Lower lobe of right lung (tissue), 2 donors: ENCODE measurements at places on chromosomes 12 and 14.

DNA sequence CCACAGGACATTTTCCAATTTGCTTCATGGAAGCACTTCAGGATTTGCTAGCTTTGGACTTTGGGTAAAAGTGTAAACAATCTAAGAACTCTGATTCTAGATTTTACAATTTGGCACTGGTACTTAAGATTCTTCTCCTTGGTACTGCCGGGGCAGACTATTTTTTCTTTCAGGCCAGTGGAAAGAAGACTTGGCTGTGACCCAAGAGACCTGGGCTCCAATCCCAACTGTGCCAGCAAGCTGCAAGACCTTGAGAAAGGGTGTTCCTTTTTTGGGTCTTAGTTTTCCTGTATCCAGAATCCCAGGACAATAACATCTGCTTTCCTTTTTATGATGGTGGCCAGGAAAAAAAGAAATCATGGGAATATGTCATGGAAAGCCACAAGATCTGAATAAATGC lies 148.1 kb upstream of the CRY1 start:
- H3K36me3 ChIP-seq = no peaks in the 10 kb centered on the region
- H3K27me3 ChIP-seq = peaks cover 27% of the 10 kb centered on the region
- H3K27ac ChIP-seq = no peak overlapping the region
- no peaks in the 10 kb centered on the region for H3K4me1 ChIP-seq

- no peak for DNase-seq
- H3K27ac ChIP-seq = no peak overlapping the region
- no peaks in the 10 kb centered on the region for H3K36me3 ChIP-seq
- H3K27me3 ChIP-seq = no peaks in the 10 kb centered on the region
- H3K4me3 ChIP-seq = no peak overlapping the region
These were observed 114.9 kb downstream of the PDZRN4 start for GRCh38 chr12:41302979-41303403.

GRCh38 chr12:13121568-13121967 lies 18.1 kb upstream of the GSG1 start:
- no peak overlapping the region for H3K4me3 ChIP-seq
- no peaks in the 10 kb centered on the region for H3K36me3 ChIP-seq
- H3K4me1 ChIP-seq = peaks cover 5% of the 10 kb centered on the region
- DNase-seq = no peak
- no peaks in the 10 kb centered on the region for H3K27me3 ChIP-seq
- no peak overlapping the region for H3K27ac ChIP-seq

GRCh38 chr12:53809005-53809404 lies 57.2 kb upstream of the CISTR start:
- no peak for DNase-seq
- H3K27ac ChIP-seq = no peak overlapping the region
- H3K36me3 ChIP-seq = no peaks in the 10 kb centered on the region
- no peak overlapping the region for H3K4me3 ChIP-seq
- H3K4me1 ChIP-seq = no peaks in the 10 kb centered on the region

- H3K4me3 ChIP-seq = no peak overlapping the region
- H3K4me1 ChIP-seq = no peaks in the 10 kb centered on the region
- H3K36me3 ChIP-seq = no peaks in the 10 kb centered on the region
- H3K27me3 ChIP-seq = no peaks in the 10 kb centered on the region
- H3K27ac ChIP-seq = no peak overlapping the region
- DNase-seq = no peak
These were observed 100.2 kb upstream of the ALX1 start for GRCh38 chr12:85179680-85180270.

GRCh38 chr12:121770388-121770787 lies 23.1 kb downstream of the RHOF start:
- H3K36me3 ChIP-seq = no peaks in the 10 kb centered on the region
- peaks cover 10% of the 10 kb centered on the region for H3K4me1 ChIP-seq
- H3K27ac ChIP-seq = no peak overlapping the region

GRCh38 chr12:34393086-34393820 lies 371.0 kb downstream of the ALG10 start:
- H3K4me3 ChIP-seq = no peak overlapping the region
- H3K4me1 ChIP-seq = no peaks in the 10 kb centered on the region
- H3K27ac ChIP-seq = no peak overlapping the region
- DNase-seq = peak; percentile 37

GRCh38 chr14:97138801-97139200 lies 341.6 kb downstream of the VRK1 start:
- no peak for DNase-seq
- H3K27me3 ChIP-seq = no peaks in the 10 kb centered on the region
- no peaks in the 10 kb centered on the region for H3K36me3 ChIP-seq
- no peaks in the 10 kb centered on the region for H3K4me1 ChIP-seq
- H3K4me3 ChIP-seq = no peak overlapping the region
- H3K27ac ChIP-seq = no peak overlapping the region

DNA sequence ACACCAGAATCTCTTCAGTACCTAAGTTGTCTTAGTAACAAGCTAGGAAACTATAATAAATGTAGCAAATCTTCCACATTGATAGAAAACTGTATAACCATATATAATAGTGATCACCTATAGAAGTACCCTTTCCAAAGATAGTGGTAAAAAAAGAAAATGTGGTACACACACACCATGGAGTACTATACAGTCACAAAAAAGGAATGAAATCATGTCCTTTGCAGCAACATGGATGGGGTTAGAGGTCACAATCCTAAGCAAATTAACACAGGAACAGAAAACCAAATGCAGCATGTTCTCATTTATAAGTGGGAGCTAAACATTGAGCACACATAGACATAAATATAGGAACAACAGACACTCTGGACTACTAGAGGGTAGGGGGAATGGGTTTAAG lies 90.5 kb downstream of the SLC25A21 start:
- no peak overlapping the region for H3K4me3 ChIP-seq
- no peak for DNase-seq
- H3K4me1 ChIP-seq = no peaks in the 10 kb centered on the region
- H3K36me3 ChIP-seq = no peaks in the 10 kb centered on the region
- H3K27ac ChIP-seq = no peak overlapping the region
- H3K27me3 ChIP-seq = no peaks in the 10 kb centered on the region

- H3K36me3 ChIP-seq = no peaks in the 10 kb centered on the region
- no peak overlapping the region for H3K4me3 ChIP-seq
- no peak for DNase-seq
- H3K27me3 ChIP-seq = no peaks in the 10 kb centered on the region
These were observed 98.5 kb upstream of the PLEKHA5 start for GRCh38 chr12:19031032-19031431.

DNA sequence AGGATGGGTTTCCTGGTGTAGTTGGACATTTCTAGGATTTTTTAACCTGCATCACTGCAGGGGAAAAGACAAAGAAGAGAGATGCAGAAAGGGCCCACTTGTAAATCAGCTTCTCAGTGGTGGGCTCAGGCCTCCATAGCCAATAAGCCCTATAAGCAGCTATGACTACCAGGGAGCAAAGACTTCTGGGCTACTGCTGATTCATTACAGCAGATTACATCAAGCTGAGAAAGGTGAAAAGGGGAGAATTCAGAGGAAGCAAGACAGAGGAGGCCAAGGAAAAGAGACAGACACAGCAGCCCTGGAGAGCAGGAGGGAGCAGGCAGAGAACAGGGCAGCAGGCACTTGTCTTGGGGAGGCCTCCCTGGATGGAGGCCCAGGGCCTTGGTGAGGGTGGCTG lies 95.2 kb downstream of the KCNA5 start:
- H3K36me3 ChIP-seq = no peaks in the 10 kb centered on the region
- H3K27me3 ChIP-seq = no peaks in the 10 kb centered on the region
- no peak overlapping the region for H3K4me3 ChIP-seq

GRCh38 chr12:12230275-12230674 lies 36.6 kb downstream of the LRP6 start:
- H3K36me3 ChIP-seq = no peaks in the 10 kb centered on the region
- H3K4me1 ChIP-seq = peaks cover 24% of the 10 kb centered on the region
- no peaks in the 10 kb centered on the region for H3K27me3 ChIP-seq
- no peak overlapping the region for H3K27ac ChIP-seq
- no peak overlapping the region for H3K4me3 ChIP-seq

DNA sequence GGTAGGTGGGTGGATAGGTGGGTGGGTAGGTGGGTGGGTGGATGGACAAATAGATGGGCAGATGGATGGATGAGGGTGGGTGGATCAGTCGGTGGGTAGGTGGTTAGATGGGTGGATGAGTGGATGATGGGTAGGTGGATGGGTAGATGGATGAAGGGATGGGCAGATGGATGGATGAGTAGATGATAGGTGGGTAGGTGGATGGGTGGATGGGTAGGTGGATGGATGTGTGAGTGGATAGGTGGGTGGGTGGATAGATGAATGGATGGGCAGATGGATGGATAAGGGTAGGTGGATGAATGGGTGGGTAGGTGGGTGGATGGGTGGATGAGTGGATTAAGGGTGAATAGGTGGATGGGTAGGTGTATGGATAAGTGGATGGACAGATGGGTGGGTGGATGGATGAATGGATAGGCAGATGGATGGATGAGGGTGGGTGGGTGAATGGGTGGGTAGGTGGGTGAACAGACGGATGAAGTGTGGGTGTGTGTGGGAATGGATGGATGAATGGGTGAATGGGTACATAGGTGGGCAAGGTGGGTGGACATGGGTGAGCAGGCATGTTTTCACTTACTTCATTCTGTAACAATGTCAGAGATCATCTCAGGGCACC lies 3.3 kb upstream of the INF2 start:
- H3K4me3 ChIP-seq = no peak overlapping the region
- no peaks in the 10 kb centered on the region for H3K36me3 ChIP-seq
- DNase-seq = no peak
- no peak overlapping the region for H3K27ac ChIP-seq
- peaks cover 51% of the 10 kb centered on the region for H3K4me1 ChIP-seq

- peaks cover 44% of the 10 kb centered on the region for H3K36me3 ChIP-seq
- no peak for DNase-seq
- no peak overlapping the region for H3K27ac ChIP-seq
These were observed 37.5 kb downstream of the RAP1B start for GRCh38 chr12:68648179-68648578.

DNA sequence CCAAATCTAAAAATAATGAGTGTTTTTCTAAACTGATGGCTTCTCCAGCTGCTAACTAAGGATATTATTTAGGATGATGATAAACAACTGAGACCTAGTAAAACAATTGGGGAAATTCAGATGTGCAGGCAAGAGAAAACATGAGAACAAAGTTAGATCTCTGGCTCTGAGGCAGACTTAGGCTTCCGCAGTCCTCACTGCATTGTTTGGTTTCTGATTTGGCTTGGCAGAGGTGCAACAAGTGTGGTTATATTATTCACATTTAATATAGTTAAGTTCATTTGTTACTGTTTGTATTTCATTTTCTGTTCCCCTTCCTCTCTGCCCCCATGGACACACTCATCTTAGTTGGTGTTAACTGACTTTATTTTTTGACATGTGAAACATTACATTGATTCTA lies 30.2 kb upstream of the NR1H4 start:
- no peak for DNase-seq
- H3K4me1 ChIP-seq = no peaks in the 10 kb centered on the region
- no peak overlapping the region for H3K4me3 ChIP-seq
- H3K27me3 ChIP-seq = peaks cover 10% of the 10 kb centered on the region
- H3K36me3 ChIP-seq = no peaks in the 10 kb centered on the region

DNA sequence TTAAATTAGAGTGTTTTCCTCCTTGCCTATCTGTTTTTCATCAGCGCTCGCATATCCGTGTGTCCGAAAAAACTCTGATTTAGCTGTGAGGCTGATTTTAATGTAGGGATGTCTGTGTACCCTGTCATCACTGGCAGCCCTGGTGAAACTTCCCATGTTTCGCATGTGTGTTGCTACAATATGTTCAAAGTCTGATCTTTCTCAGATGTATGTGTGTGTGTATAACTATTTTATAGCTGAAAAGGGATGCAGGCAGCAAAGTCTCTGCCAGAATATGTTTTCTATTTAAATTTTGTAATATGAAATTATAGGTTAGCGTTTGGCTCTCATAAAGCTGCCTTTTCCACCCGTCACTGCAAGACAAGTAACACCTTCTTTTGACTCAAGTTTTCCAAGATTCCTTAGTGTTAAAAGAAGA lies 154.8 kb downstream of the TMTC2 start:
- H3K36me3 ChIP-seq = no peaks in the 10 kb centered on the region
- no peaks in the 10 kb centered on the region for H3K27me3 ChIP-seq
- DNase-seq = no peak
- H3K4me3 ChIP-seq = no peak overlapping the region

- DNase-seq = no peak
- no peak overlapping the region for H3K27ac ChIP-seq
- no peak overlapping the region for H3K4me3 ChIP-seq
- peaks cover 55% of the 10 kb centered on the region for H3K27me3 ChIP-seq
- H3K36me3 ChIP-seq = no peaks in the 10 kb centered on the region
- H3K4me1 ChIP-seq = no peaks in the 10 kb centered on the region
These were observed 1.4 kb downstream of the C14orf180 start for GRCh38 chr14:104580961-104581360.

- DNase-seq = no peak
- H3K36me3 ChIP-seq = no peaks in the 10 kb centered on the region
- H3K27ac ChIP-seq = no peak overlapping the region
- no peaks in the 10 kb centered on the region for H3K4me1 ChIP-seq
- H3K27me3 ChIP-seq = no peaks in the 10 kb centered on the region
These were observed 16.4 kb upstream of the PRIMA1 start for GRCh38 chr14:93804654-93805053.

DNA sequence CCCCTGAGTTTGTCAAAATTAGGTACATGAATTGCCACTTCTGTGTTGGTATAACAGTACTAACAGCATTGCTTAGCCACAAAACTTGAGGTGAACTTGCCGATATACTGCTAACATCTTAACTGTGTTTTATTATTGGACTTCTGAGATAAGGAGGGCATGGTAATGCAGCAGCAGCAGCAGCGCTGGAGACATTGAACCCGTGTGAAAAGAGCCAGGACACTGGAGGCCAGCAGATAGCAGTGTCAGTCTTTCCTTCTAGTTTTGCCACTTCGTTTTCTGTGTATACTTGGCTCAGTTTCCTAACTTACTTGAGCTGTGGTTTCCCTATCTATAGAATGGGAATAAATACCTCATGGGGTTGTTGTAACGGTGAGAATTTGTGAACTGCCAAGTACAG lies 82.7 kb downstream of the KTN1 start:
- H3K36me3 ChIP-seq = peaks cover 76% of the 10 kb centered on the region
- no peaks in the 10 kb centered on the region for H3K4me1 ChIP-seq
- no peaks in the 10 kb centered on the region for H3K27me3 ChIP-seq
- DNase-seq = no peak

DNA sequence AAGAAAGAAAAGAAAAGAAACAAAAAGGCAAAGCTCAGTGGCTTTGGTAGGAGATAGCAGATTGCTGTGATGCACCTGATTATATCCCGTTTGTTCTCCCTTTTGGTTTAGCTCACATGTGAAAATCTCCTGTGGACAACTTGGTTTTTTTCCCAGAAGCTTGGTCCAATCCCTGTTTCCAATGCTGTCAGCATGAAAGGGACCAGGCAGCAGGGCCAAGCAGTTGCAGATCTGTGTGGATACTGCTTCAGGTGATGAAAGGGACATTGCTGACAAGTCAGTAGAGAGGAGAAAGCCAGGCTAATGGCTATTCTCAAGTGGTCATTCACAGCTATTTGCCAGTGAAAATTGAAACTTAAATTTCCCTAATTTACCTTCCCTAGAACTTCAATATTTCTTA lies 18.8 kb upstream of the SLCO1A2 start:
- H3K4me1 ChIP-seq = no peaks in the 10 kb centered on the region
- H3K4me3 ChIP-seq = no peak overlapping the region
- no peaks in the 10 kb centered on the region for H3K27me3 ChIP-seq
- H3K36me3 ChIP-seq = no peaks in the 10 kb centered on the region

GRCh38 chr12:96225044-96225855 lies 31.1 kb downstream of the ELK3 start:
- peaks cover 23% of the 10 kb centered on the region for H3K36me3 ChIP-seq
- H3K27ac ChIP-seq = no peak overlapping the region
- peaks cover 44% of the 10 kb centered on the region for H3K4me1 ChIP-seq
- no peak for DNase-seq
- no peaks in the 10 kb centered on the region for H3K27me3 ChIP-seq

GRCh38 chr12:1885082-1885596 lies 33.3 kb downstream of the CACNA2D4 start:
- H3K27ac ChIP-seq = no peak overlapping the region
- peaks cover 5% of the 10 kb centered on the region for H3K27me3 ChIP-seq
- DNase-seq = no peak
